AG09319 (cell line): ENCODE measurements at places on chromosomes 5 and 9.

GRCh38 chr9:117407436-117408022 is 7.3 kb downstream of the ASTN2 start:
- no peak for DNase-seq

- no peak for DNase-seq
Observed at GRCh38 chr5:172754596-172755356, 16.2 kb downstream of the DUSP1 start.

- no peak for DNase-seq
Observed at GRCh38 chr9:131781069-131781468, 41.2 kb upstream of the RAPGEF1 start.

- no peak for DNase-seq
Observed at GRCh38 chr5:1831257-1831656, 30.1 kb downstream of the NDUFS6 start.

DNA sequence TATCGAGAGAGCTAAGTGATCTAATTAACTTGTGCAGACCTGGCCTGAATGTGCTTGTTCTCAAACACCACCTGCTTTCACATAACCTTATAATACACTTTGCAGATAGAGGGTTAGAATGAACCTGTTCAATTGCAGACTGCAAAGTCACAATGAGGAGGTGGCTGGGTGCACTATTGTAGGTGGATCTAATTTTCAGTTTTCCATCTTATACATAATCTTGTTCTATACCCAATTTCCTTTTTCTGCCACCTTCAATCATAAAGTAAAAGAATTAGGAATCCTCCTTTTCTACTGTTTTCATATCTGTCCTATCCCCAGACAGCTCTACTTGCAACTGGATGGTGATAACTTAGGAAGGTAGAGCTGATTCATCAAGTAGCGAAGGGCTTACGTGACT is 68.8 kb upstream of the APC start:
- DNase-seq: no peak

GRCh38 chr5:158758675-158759074 is 341.0 kb downstream of the EBF1 start:
- DNase-seq: no peak

DNA sequence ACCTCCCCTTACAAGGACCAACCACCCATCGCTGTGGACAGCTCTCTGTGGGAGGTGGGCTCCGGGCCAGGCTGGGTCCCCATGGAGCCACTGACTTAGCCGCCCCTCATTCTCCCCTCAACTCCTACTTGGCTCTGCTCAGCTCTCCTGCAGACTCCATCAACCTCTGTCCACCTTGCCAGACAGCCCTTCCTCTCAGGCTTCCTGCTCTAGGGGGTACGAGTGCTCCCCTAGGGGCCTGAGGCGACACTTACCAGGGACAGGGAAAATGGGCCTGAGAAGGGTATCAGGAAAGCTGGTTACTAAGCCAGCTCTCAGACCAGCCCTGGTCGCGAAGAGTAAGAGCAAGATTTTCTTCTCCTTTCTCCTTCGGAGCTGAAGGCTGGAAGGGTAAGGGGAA is 43.9 kb downstream of the SHB start:
- DNase-seq: no peak

DNA sequence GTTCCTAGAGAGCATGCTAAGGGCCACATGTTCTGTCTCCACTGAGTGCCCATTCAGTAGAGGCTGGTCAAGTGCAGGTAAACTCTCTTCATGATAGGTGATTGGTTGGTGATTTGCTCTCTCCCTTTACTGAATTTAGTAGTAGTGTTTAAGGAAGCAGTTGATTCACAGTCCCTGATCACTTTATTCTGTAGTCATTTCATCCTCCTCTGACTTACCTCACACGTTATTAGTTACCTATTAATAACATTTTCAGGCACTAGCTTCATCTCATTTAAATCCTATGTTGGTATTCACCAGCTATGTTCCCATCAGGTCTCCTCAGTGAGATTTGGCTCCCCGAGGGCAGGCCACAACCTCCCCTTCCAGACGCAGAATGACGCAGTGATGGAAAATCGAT is 51.9 kb downstream of the ERAP1 start:
- DNase-seq: no peak

GRCh38 chr9:6819112-6819511 is 61.3 kb downstream of the KDM4C start:
- no peak for DNase-seq

DNA sequence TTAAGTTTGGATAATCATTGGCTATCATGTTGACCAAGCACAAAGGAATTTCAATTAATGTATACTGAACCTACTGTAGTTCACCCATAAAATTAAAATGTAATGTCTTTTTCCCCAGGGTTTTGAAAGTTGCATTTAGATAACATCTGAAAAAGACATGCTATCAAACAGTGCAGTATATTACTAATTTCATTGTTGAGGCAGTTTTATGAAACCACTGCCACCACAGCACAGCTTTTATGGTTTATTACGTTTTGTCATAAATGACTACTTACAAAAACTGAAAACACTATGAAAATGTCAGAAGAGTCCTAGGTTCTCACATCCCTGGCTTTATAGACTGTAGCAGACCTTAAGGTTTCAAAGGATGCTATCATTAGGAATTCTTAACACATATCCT is 32.0 kb upstream of the HAPLN1 start:
- no peak for DNase-seq

- DNase-seq: no peak
Observed at GRCh38 chr9:108205276-108205675, 650.5 kb downstream of the ACTL7B start.

DNA sequence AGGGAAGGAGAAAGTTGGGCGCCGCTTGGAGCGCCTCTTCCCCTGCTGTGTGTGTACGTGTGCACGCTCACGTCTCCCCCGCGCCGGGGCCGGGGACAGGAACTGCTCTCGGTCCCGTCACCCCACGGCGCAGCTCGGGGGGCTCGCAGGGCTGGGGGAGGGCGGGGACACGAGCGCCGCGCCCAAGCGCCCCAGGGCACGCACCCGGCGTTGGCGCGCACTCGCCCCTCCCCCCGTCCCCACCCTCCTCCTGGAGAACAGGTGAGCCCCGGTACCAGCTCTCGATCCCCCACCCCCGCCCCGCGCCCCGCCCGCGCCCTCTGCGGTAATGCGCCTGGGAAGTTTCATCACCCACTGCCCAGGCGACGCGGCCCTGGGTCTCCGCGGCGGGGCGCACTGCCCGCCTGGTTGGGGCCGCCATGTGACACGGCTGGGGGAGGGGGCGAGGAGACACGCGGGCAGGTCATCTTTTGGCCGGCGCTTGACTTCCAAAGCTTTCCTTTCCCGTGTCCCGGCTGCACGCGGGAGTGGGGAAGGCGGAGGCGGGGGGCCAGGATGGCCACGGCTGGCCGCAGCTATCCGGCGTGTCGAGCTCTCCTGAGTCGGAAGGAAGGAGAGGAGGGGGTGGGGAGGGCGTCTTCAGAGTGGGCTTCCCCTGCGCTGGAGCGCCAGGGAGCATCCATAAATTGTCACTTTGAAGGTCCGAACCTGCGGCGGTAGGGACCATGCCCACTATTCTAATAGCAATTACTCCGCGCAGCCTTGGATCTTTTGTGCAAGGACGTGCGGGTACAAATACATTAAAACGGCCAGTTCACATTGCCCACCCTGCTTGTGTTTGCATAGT is 1.5 kb upstream of the STC2 start:
- no peak for DNase-seq

DNA sequence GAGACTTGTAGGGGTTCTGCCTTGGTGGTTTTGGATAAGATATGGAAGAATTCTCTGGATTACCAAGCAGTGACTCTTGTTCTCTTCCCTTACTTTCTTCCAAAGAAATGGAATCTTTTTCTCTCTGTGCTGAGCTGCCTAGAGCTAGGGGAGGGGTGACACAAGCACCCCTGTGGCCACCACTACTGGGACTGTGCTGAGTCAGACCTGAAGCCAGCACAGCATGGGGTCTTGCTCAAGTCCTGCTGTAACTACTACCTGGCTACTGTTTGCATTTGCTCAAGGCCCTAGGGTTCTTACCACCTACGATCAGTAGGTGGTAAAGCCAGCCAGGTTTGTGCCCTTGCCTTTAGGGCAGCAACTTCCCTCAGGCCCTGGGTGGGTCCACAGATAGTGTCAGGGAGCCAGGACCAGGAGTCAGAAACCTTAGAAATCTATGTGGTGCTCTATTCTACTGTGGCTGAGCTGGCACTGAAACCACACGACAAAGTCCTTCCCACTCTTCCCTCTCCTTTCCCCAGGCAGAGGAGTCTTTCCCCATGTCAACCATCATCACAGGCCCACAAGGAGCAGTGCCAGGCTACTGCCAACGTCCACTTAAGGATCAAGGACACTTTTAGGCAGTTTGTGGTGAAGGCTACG is 53.8 kb downstream of the SREK1 start:
- no peak for DNase-seq

DNA sequence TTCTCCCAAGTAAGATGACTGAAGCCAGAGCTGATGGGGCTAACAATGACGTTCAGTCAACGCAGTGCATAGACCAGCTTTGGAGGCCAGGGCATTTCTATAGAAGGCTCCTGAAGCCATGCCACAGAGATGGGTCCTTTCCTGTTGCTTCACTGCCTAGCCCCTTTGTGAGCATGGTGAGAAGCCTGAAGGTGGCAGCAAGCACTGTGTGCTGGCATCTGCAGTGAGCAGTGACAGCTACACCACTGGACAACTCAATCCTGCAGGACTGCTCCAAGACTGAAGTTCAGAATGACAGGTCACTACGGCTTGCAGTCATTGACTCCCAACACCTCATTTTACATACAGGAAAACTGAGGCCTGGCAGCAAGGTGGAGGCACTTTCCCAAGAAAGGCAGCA is 229.0 kb downstream of the TSSK1B start:
- no peak for DNase-seq

GRCh38 chr5:56649569-56649968 is 165.8 kb upstream of the MAP3K1 start:
- no peak for DNase-seq

DNA sequence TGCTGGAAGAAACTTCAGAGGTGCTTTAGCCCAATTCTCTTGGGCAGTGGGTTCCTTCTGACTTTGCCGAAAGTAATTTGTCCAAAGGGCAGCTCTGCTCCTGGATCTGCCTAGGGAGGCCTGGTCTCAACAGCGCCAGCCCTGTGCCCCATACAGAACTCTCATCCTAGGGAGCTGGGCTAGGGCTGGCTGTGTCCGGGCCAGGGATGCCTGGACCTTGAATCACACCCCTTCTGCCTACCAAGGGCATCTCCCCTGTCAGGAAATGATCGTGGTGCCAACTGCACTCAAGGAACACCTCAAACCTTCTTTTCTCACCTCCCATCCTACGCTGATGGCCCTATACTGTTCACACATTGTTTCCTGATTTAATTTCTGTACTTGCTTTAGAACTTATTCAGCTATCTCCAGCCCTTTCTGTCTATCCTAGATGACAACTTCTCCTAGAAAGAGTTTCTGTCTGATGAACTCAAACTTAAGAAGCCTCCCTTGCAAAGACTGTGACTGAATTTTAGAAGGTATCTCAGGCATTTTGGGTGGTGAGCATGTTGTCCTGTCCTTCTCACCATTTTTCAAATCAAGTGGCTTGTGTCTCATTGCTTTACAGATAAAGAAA is 37.4 kb upstream of the NFIB start:
- DNase-seq: no peak

- DNase-seq: no peak
Observed at GRCh38 chr9:33818167-33818846, 1.3 kb downstream of the UBE2R2 start.

DNA sequence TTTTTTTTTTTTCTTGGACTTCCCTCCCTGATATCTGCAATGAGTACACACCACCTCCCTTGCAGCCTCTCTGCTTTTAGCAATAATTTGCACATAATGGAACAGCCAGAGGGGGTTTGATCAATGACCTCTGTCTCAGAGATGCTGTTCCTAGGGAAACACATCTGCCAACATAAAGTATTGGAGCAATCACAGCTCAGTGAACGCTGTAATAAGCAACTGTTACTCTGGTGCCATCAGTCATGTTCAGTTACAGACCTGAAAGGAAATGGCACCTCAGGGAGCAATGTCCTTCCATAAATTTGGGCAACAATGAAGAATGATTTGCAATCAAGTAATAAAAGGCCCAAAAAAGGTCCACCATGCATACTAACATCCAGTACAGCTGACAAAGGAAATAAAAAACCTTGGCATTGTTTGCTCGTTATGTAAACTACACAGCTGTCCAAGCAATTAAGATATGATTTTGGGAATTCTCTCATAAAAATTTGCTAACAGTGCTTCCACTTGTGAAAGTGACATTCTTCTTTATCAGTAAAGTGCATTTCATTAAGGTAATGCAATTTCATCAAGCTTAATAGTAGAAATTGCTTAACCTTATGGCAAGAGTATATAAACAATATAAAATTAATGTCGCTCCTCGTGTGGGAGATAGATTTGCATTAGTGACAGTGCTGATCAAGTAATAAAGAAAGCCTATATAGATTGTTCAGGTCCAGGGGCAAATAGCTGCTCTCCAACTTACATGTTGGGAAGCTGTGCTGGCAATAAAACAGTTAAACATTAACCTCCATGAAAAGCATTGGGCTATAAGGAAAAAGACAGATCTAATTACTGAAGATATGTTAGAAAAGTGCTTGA is 167.8 kb downstream of the RASEF start:
- no peak for DNase-seq

DNA sequence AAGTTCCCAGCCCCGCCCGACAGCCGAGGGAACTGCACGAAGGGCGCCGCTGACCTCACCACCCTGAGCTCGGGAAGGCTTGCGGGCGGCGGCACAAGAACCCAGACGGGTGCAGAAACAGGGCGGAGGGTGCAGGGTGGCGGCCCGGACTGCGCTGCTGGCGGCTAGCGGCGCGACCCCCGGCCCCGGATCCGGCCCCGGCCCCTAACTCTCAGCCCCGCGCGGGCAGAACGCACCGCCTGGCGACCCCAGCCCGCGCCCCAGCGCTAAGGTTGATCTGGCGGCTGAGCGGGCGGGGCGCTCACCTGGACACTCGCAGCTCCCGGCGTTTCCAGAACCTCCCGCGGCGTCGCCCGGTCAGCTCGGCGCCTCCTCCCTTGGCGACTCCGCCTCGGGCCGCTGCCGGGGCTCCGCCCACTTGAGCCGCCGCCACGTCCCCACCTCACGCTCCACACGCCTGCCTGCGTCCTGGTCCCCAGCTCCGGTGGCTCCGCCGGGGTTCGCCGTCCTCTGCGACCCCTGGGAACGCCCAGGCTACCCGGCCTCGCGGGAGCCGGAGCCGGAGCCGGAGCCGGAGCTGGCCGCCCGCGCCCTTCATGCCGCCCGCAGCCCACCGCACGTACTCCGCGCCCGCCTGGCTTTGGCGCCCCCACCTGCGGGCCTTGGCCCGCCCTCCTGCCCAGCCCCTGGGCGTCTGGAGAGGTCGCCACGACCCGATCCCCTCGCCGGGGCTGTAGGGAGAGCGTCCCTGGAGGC is at the start of gene P4HA2:
P4HA2 (minus strand) TSS at position 369 of the 756 bp plus-strand sequence. CDS start 9,227 bp downstream, outside the sequence.
- DNase-seq: peak; percentile 32

GRCh38 chr5:33688526-33688925 is 203.3 kb downstream of the ADAMTS12 start:
- DNase-seq: peak; percentile 45
